Kidney capillary endothelial cell (primary cell): ENCODE measurements at places on chromosomes 7 and 10.

DNA sequence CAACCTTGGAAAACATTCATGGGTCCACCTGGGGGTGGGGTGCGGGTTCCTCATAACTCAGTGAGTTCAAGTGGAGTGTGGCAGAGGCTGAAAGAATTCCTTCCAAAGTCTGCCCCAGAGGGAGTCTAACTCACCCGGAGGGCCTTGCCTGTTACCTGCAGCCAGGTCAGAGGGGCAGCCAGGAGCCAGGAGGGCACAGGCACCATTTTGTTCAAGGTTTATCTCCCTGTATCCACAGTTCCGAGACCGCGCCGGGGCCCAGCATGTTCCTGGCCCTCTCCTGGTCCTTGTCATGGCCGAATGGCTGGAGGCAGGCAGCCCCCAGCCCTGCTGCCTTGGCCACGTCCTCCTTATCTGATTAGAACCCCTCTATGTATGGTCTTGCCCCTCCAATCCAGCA lies 11.4 kb upstream of the DOCK1 start:
- no peak for DNase-seq

- DNase-seq, result peak; percentile 18
Measured at GRCh38 chr10:117004227-117005025, 561 bp downstream of the SHTN1 start.

DNA sequence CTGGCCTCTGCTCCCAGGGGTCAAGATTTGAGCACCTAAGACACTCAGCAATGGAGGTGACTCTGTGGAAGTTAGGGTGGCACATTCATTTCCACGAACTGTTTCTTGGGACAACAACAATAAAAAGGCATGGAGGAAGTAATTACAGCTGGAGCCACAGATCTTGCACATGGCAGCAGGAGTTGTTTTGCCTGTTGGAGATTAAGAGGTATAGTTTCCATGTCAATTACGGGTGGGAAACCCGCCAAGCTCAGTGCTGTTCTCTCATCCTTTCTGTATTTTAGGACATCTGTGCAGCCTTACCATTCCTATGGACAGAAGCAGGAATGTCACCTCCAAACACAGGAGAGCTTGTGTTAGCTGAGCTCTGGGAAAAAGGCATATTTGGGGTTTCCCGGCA lies 201.2 kb downstream of the SNX10 start:
- DNase-seq, result no peak

GRCh38 chr7:2936891-2937580 lies 92.9 kb upstream of the GNA12 start:
- DNase-seq, result no peak

DNA sequence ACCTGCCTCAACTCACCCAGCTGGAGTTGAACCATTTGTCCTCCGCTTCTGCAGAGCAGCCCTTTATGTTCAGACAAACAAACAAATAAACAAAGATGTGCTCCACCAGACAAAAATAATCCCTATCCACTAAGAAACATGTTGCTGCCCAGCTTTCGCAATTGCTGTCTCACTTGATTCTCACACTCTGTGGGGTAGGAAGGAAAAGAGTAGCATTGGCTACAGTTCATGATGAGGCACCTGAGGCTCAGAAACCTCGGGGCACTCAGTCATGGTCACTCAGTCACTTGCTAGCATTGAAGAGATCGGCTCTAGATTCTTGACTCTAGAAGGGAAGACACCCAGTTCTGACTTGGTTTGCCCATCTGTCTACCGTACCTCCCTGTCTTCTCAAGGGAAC lies 88.0 kb upstream of the ZMIZ1 start:
- no peak for DNase-seq

DNA sequence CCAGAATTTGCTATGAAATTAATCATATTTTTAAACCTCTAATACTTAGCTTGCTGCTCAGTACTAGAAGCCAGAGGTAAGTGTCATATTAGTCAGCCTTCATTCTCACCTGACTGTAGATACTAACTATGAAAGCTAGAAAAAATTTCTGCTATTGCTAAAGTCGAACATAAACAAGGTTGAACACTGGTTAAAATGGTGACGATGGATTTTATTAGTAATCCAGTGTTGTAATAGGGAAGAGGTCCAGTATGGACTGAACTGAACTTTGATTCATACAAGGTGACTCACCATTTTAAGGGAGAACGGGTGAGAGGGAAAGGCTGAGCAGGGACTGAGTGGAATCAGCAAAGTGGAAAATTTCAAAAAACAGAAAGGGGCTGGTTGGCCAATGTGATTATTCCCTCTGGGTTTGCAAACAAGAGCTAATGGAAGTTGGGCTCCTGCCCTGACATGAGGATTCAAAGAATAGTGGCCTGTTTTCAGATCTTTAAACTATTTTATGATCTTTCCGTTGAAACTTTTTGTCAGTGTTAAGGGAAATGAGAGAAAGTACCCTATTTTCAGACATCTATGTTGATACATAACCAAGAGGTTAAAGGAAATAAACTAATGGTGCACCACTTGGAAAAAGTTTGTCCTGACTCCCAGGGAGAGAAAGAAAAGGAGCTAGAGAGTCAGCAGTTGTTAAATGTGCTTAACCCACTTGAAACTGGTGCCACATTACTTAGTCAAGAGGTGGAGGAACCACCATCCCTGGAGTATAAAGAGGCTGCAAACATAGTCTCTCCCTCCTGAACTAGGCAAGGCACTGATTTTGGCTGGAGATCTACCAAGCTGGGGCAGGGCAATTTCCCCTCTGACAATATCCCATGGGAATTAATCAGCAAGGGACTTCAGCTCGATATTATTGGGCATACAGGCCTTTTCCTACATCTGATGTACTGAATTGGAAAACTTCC lies 15.3 kb upstream of the AKR1C1 start:
- DNase-seq, result no peak

GRCh38 chr7:26515314-26515842 lies 223.7 kb downstream of the SNX10 start:
- no peak for DNase-seq

DNA sequence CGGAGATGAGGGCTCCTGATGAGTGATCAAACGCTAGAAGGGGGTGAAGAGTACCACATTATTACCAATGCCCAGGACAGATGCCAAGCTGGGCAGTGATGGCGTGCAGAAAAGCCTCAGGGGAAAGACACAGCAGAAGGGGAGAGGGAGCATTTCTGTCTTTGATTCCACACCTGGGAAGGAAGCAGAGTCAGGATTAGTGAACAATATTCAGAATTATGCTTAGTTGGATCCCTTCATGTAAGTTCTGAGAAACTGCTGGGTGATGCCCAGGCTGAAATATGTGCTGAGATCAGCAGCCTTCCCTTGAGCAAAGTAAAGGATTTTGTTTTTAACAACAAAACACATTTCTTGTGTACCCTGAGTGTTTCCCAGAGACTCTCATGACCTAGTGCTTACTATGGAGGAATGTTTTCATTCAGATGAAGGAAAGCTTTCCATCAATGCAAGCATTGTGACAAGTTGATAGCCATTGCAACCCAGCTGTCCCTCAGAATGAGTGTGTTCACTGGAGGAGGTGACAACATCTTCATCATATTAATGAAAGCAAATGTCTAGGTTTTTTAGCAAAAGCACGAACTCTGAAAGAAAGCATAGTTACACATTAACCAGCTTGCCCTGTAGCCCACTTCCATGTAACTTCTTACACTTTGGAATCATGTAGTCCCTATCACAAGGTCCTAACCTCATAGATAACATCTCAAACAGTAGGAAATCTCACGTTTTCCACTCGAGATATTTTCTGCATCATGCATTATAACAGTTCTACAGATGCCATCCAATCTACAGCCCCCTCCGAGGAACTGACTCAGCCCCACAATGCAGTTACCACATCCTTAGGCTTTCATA lies 23.8 kb upstream of the AKR1C1 start:
- no peak for DNase-seq

- no peak for DNase-seq
Measured at GRCh38 chr10:49180444-49180860, 7.7 kb downstream of the TMEM273 start.

GRCh38 chr7:44097064-44097932 lies 6.8 kb upstream of the AEBP1 start:
- DNase-seq, result no peak

DNA sequence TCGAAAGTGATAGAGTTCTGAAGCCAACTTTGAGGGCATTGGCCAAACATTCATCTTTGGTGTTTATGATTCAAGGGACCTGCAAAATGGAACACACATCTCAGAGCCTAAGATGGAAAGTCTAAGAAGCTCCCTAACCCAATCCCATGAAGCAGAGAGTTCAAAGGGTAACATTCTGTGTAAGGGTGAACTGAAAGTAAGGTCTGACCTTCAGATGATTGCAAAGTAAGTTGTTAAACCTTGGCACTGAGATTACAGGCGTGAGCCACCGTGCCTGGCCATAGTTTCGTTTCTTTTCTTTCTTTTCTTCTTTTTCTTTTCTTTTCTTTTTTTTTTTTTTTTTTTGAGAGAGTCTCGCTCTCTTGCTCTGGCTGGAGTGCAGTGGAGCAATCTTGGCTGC lies 2.2 kb downstream of the ZNF212 start:
- no peak for DNase-seq

DNA sequence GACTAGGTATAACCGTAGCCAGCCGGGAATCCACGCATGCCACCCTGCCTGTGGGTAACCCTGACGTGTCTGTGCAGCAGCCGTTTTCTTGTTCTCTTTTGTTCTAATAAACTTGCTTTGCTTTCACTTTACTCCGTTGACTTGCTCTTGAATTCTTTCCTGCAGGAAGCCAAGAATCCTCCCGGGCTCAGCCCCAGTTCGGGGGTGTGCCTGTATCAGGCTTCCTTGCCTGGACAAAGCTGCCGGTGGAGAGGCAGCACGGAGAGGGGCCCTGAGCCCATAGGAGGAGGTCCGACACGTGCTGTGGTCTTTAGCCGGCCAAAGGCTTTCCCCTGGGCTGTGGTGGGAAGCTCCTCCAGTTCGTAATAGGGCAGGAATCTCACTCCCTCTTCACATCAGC lies 256.5 kb upstream of the PPP2R2D start:
- no peak for DNase-seq

GRCh38 chr10:108789919-108790318 lies 1133.4 kb downstream of the XPNPEP1 start:
- peak; percentile 76 for DNase-seq

- DNase-seq, result no peak
Measured at GRCh38 chr10:93742633-93743349, 14.9 kb upstream of the LGI1 start.

DNA sequence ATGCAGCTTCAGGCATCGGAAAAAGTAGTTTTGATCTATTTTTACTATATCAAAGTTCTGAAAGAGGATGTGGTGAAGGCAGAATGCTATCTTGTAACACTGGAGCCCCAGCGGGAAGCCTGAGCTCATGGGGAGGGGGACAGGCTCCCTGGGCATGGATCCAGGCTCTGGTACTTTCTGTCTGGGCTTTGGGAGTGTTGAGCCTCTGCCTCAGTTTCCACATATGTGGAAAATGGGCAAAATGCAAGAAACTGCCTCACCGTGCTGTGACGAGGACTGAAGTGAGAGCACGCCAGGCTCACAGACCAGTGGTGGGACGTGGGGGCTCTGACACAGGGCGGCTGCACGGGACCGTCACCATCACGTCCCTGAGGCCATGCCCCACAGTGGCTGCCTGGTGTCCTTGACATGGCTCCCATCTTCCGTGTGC lies 182.9 kb upstream of the SHH start:
- DNase-seq, result no peak

DNA sequence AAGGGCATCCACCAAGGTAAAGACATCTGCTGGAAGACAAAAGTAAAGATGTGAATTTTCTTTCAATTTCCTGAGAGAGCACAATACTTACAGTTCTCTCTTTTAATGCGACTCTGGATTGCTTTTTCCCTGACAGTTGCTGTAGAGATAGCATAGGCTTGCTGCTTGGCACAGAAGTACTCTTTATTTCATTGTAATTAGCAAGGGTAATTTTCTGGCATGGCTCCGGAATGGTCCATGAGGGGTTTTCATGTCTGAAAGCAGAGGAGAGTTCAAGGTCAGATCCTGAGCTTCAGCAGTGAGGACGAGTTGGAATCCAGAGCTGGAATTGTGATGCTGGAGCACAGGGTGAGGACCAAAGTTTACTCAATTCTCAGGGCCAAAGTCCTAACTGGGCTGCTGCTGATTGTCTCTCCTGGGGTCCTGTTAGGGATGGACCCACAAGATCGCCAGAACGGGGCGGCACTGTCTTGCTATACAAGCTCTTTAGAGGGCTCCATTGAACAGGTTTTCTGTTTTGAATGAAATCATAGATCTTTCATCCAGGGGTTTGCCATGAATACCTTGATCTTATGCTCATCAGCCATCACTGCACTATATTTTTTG lies 190.0 kb upstream of the MKI67 start:
- no peak for DNase-seq

DNA sequence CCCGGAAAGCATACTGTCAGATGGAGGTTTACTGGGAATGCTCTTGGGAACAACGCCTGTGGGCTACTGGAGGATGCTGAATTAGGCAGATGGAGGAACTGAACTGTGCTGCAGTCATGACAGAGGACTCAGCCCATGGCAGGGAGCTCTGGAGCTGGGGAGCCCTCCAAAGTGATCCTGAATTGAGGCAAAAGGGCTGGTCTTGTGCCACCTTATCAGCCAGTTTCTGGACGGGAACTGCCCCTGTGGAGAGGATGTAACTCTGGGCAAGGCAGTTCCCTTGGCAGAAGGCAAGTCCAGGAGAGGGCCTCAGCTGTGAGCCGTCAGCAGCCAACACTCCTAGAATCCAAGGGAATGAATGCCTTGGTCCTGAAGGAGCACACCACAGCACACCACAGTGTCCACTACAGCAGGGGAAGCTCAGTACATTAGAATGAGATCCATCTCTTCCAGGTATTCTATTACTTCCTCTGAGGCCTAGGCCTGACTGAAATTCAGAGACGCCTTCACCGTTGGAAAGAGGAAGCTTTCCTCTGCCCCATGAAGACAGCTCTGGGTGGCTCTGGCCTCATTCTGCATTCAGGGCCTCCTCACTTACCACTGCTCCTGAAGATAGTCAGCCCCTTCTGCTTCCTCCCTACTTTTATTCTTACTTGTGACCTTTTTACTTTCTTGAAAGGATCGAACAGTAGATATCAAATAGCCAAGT lies 139.6 kb upstream of the GPR26 start:
- DNase-seq, result no peak
